ENCODE measurements at places on chromosomes 13 and 19. TPM values are rescaled to one million over a fixed set of nuclear protein-coding genes. Genes with fewer than 3 reads are reported as not detected.

CARD8 gene
- 172 TPM for total RNA-seq

ACP4 gene
- not detected for total RNA-seq

FGF14 gene
- not detected for total RNA-seq

IZUMO2 gene
- not detected for total RNA-seq

C1QTNF9B gene
- total RNA-seq: not detected

SIAH3 gene
- not detected for total RNA-seq

ATP8A2 gene
- 0.14 TPM for total RNA-seq

TMEM221 gene
- not detected for total RNA-seq

- no peak for DNase-seq
Measured at GRCh38 chr19:38979812-38980211, 4.3 kb upstream of the FBXO17 start.

- no peak for DNase-seq
Measured at GRCh38 chr13:47226516-47226915, 329.7 kb upstream of the HTR2A start.

- no peak for DNase-seq
Measured at GRCh38 chr19:5621311-5621944, 1.1 kb downstream of the SAFB2 start.

- no peak for DNase-seq
Measured at GRCh38 chr19:48372904-48373303, 8.7 kb downstream of the SYNGR4 start.

DNA sequence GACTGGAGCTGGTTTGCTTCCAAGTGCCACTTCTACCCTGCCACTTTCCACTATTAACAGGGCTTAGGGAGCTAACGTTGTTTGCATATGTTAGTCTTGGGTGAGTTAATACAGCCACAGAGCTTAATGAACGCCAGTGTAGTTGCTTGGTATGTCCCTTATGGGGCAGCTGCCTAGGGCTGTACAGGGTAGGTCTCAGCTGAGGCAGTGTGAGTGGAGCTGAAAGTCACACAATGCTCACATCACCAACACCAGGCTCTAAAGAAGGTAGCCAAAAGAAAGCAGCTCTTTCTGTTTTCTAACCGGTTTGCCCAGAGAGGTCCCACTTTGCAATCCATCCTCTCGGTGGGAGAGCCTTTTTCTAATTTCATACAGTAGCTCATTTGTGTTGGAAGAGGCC lies 186.2 kb downstream of the RGCC start:
- no peak for DNase-seq

DNA sequence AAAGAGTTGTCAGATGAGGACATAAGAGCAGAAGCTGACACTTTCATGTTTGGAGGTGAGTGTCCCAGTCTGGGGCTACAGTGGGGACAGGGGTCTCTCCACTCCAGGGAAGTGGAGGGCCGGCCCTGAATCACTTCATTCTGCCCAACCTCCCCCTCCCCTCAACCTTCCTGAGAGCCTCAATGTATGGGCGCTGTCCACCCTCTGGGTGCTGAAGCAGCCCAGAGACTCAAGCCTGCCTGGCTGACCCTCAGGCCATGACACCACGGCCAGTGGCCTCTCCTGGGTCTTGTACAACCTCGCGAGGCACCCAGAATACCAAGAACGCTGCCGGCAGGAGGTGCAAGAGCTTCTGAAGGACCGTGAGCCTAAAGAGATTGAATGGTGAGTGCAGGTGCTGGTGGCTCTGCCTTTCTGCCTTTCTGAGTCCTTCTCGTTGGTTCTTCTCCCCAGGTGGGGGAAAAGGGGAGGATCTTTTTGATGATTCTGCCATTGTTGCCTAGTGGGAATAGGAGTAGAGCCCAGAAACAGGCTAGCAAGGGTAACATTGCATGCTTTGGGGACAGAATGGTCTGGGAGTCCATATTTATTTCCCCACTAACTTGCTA lies 8.8 kb downstream of the CYP4F8 start:
- no peak for DNase-seq

DNA sequence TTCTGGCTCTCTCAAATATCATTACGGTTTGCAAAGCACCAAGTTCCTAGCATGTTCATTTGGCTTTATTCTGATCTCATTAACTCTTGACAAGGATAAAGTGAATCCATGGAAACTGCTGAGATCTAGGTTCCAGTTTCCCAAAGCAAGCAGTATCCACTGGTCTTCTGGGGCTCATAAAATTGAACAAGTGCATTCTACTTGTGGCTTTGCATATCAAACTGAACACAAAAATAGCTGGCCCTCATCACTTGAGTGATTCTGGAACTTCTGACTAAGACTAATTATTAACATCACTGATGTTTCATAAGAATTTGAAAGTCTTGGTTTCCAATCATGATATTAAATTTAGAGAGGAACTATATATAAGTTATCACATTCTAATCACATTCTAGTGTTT lies 6.3 kb upstream of the KCTD12 start:
- no peak for DNase-seq

DNA sequence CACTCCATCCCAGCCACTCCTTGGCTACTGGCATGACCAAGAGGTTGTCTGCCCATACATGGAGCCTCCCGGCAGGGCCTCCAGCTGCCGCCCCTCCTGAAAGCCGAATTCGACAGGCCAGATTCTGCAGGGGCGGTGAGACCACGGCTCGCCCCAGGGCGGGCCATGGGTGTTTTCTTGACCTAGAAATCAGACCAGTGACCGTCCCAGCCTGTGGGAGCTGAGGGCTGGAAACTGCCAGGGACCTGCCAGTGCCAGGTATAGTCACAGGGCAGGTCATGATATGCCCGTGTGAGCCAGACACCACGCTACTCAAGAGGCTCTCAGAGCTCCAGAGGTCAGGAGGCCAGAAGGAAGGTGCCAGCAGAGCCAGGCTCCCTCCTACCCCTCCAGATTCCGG lies 16.8 kb downstream of the DAPK3 start:
- DNase-seq: no peak

GRCh38 chr19:16847430-16847829 lies 18.2 kb downstream of the SIN3B start:
- DNase-seq: no peak

DNA sequence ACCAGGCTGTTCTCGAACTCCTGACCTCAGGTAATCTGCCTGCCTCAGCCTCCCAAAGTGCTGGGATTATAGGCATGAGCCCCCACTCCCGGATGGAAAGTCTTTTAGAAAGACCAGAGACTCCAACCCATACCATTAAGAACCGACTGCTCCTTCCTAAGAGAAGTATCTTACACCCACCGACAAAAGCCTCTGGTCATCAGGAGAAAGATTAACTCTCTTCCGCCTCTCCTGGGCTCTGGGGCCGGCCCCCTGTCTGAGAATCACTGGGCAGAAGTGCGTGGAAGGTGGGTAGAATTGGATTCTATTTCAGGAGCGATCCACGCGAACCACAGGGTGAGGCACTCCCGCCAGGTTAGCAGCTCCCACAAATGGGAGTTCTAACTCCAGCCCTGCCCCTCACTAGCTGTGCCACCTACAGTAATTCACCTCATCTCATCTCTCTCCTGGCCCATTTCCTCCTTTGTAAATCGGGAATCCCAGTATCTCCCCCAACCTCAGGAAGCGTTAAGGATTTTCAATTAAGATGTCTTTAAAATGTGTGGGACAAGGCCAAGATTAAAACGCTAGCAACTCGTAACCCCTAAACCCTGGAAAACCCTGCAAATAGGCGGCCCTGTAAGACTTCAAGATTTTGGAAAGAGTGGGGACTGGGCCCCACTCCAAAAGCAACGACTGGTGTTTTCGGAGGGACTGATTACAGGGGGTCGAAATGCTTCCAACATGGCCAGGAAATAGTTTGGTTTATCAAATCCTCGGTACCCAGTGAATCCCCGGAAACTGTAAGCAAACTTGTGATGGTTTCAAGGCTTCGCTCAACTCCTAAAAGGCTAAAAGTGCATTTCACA lies 1.3 kb downstream of the HNRNPL start:
- no peak for DNase-seq

DNA sequence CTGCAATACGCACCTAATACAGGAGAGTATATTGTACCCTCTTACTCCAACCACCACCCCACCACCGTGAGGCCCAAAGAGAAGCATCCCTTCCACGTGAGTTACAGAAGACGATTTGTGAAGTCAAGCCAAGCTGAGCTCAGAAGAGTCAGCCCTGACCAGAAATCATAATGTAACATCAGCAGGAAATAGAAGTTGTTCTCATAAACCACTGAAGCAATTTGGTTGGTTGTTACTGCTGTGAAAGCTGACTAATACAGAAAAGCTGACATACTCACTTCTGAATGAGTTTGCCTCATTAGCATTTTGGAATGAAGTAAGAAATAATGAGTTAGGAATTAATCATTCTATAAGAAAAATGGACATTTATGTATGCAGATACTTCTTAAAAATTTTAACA lies 749.4 kb upstream of the SLC10A2 start:
- DNase-seq: no peak

DNA sequence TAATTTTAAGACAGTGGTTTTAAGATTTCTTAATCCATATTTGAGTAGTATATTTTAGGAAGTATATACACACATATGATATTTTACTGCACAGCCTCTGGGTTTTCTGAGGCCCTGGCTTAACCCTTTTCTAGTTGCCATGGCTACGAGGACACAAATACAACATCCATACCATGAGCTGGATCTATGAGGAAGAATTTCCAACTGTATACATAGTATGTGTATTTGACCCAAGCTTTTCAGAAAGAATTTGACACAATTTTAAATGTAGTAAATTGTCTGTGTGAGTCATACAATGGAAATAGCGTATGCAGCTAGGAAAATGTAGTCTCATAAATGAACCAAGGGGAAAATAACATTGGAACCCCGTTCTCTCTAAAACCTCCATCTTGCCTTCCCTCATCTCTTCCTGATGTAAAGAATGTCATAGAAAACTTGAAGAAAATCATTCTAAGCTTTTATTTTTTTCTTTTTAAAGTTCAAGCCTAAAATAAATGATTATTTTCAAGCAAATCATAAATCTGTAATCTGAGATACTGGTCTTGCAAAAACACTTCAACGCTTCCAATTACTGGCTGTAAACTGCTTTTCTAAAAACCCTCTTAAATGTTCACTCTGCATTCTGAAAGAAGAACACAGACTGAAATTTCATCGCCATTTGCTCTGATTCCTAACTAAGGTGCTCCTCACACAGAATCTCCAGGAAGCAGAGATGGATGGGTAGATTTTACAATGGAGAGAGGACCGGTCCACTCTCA lies 172.4 kb downstream of the LACC1 start:
- DNase-seq: no peak

DNA sequence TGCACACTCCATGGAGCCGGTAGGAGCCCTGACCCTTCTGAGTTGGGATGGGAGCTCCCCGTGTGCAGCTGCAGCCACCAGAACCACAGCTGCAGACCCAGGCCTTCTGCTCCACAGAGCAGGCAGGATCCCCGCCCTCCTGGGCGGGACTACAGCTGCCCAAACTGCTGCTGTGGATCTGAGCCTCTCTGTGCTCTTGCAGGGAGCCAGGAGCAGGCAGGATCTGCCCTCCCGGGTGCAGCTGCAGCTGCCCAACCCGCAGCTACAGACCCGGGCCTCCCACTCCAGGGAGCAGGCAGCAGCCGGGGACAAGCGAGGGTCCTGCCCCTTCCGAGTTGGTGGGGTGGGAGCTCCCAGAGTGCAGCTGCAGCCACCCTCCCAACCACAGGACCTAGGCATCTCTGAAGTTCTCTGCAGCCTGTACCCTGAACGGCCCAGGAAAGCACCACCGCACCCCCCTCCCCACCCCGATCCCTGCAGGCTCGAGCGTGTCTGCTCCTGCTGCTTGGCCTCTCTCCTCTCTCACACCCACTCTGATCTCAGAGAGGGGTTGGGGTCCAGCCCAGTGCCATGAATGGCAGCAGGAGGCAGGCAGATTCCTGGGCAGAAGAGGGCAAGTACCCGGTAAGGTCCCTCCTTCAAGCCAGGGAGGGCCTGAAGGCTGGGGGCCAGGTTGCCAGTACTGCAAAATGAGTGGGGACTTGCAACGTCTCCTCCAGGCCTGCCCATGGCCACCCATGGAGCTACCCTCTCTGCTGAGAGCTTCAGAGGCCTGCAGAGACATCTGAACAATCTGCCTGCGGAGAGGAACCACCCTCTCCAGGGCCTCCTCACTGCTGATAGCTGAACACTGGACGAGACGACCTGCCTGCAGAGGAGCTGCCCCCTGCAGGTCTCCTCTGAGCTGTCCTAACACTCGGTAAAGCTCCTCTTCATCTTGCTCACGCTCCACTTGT lies 16.4 kb upstream of the EMP3 start:
- DNase-seq: no peak

DNA sequence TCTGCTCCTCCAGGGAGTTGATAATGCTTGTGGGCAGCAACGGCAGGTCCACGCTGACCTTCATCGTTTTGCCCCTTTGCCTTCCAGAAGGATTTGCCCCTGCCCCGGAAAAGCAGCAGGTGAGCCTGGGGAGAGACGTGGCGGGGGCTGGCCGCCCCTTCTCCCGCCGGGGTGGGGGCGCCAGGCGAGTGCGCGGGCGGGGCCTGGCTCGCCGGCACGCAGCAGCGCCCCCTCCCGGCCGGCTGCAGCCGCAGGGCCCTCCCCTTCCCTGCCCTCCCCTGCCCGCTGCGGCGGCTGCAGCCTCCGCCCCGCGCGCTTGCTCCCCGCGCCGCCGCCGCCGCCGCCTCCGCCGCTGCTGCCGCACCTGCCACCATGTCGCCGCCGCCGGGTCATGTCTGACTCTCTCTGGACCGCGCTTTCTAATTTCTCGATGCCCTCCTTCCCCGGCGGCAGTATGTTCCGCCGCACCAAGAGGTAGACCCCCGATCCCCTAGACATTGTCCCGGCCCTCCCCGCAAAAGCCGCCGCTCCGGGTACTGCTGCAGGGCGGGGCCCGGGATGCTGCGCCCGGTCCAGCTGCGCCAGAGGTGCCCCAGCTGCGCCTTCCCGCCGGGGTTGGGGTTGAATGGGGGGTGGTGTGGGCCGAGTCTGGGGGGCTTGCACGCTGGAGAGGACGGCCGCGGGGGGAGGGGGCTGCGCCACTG lies at the start of gene MAST1:
TSS of gene MAST1 (plus strand) at position 334 of the 704 bp plus-strand sequence. CDS start at position 392, 58 bp downstream.
- DNase-seq: no peak

- DNase-seq: no peak
Measured at GRCh38 chr13:114319441-114319913, 5.2 kb downstream of the CHAMP1 start.

- DNase-seq: no peak
Measured at GRCh38 chr13:36362914-36363313, 16.7 kb upstream of the SPART start.

DNA sequence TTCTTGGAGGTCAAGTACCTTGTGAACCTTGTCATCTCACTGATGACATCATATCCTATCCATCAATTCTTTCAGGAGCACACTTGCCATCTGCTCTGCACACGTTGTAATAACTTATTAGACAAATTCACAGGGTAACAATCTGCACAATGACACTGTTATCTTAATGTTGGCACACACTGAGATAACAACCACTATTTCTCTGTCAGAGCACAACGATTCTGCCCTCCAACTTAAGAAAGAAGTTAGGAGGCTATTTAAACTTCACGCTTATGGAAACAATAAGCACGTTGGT lies 351.3 kb downstream of the DACH1 start:
- DNase-seq: no peak
